ENCODE measurements at places on chromosomes 6 and 20. TPM values are rescaled to one million over a fixed set of nuclear protein-coding genes. Genes with fewer than 3 reads are reported as not detected.

SEMG1 gene
- total RNA-seq = not detected

DNA sequence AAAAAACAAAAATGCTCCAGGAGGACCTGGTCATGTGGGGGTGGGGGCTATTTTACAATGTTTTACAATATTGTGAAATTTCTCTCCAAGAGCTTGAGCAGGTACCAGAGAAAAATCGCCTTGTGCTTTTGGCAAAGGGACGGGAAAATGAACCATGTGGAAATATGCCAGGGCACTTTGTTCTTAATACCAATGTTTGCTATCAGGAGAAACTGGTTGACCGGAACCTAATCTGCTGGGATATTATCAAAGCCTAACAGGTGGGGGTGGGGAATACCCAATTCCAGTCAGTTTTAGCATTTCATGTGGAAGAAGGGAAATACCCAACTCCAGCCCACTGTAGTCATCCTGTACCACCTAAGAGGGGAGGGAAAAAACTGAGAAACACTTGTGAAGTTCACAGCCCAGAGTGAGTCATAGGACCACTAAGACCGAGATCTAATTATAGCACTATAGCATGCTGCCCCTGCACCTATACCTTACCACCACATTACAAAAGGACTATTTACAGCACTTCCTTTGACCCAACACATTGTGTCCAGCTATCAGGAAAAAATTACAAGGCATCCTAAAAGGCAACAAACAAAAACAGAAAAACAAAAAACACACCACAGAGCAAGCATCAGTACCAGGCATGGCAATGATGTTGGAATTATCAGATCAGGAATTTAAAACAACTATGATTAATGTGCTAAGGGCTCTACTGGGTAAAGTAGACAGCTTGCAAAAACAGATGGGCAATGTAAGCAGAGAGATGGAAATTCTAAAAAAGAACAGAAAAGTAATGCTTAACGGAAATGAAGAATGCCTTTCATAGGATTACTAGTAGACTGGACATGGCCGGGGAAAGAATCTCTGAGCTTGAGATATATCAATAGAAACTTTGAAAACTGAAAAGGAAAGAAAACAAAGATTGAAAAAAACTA lies 84.1 kb upstream of the POPDC3 start:
- DNase-seq = no peak

DNA sequence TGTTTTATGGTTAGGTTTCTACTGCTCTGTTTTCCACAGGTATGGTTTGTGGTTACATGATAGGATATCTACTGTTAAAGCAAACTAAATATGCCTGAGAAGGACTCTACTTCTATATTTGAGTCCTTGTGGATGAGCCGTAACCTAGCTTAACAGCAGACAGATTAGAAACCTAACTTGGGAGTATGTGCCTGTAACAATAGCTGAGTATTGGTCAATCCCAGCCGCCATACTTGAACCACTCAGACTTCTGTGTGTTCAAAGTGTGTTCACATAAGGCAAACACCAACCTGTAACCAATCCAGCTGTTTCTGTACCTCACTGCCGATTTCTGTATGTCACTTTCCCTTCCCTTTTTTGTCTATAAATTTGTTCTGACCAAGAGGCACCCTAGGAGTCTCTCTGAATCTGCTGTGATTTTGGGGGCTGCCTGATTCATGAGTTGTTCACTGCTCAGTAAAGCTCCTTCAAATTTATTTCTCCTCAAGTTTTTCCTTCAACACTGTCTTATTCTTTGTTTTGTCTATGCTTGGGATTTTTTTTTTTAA lies 37.1 kb downstream of the PHF3 start:
- DNase-seq = no peak

GRCh38 chr6:123193298-123193697 lies 197.3 kb downstream of the CLVS2 start:
- DNase-seq = no peak

GRCh38 chr20:37463726-37464494 lies 57.1 kb upstream of the NNAT start:
- DNase-seq = no peak

- no peak for DNase-seq
These were observed 69.2 kb downstream of the PLEKHG1 start for GRCh38 chr6:150668900-150669302.

Measured in HCT116 (cell line).